ENCODE measurements at places on chromosomes 3 and 15.

DNA sequence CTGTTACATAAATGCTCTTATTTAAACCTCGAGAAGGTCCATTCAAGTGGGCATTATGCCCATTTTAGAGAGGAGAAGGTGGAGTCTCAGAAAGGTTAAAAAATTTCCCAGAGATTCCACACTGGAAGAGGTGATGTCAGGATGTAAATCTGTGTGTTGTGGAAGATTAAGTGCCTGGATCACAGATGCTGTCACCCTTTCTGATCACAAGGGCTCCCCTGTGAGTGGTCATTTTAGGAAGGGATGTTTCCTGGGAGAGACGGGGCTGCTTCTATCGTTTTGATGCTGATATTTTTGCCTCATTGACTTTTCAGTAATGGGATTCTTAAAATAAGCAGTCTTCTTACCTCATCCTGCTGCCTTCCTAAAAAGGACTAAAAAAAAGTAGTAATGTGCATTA lies 132.5 kb downstream of the CLSTN2 start:
- no peak for DNase-seq

GRCh38 chr3:66028457-66028856 lies 10.3 kb downstream of the MAGI1 start:
- DNase-seq, result no peak

- DNase-seq, result no peak
Measured at GRCh38 chr3:11224010-11224409, 48.2 kb upstream of the ATG7 start.

DNA sequence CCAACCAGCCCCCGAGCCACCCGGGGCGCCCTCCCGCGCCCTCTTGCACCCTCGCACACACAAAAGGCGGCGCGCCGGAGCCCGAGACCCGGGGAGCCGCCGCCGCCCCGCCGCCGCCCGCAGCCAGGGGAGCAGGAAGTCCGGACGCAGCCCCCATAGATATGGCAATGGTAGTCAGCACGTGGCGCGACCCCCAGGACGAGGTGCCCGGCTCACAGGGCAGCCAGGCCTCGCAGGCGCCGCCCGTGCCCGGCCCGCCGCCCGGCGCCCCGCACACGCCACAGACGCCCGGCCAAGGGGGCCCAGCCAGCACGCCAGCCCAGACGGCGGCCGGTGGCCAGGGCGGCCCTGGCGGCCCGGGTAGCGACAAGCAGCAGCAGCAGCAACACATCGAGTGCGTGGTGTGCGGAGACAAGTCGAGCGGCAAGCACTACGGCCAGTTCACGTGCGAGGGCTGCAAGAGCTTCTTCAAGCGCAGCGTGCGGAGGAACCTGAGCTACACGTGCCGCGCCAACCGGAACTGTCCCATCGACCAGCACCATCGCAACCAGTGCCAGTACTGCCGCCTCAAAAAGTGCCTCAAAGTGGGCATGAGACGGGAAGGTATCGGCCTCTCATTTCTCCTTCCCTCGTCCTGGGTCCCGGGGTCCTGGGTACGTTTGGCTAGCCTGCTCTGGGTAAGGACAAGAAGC lies 1.6 kb downstream of the NR2F2 start:
- DNase-seq, result peak; percentile 62

Data from lung microvascular endothelial cell (primary cell).